ENCODE measurements at places on chromosomes 13 and 19.

GRCh38 chr13:40190641-40191100 is 475.8 kb downstream of the FOXO1 start:
- peak; percentile 75 for DNase-seq

- DNase-seq = no peak
Measured at GRCh38 chr19:18718015-18718526, 34.6 kb downstream of the CRTC1 start.

GRCh38 chr13:46383383-46383782 is 3.7 kb downstream of the RUBCNL start:
- no peak for DNase-seq

GRCh38 chr13:28401303-28402056 is 93.4 kb downstream of the FLT1 start:
- DNase-seq = no peak

DNA sequence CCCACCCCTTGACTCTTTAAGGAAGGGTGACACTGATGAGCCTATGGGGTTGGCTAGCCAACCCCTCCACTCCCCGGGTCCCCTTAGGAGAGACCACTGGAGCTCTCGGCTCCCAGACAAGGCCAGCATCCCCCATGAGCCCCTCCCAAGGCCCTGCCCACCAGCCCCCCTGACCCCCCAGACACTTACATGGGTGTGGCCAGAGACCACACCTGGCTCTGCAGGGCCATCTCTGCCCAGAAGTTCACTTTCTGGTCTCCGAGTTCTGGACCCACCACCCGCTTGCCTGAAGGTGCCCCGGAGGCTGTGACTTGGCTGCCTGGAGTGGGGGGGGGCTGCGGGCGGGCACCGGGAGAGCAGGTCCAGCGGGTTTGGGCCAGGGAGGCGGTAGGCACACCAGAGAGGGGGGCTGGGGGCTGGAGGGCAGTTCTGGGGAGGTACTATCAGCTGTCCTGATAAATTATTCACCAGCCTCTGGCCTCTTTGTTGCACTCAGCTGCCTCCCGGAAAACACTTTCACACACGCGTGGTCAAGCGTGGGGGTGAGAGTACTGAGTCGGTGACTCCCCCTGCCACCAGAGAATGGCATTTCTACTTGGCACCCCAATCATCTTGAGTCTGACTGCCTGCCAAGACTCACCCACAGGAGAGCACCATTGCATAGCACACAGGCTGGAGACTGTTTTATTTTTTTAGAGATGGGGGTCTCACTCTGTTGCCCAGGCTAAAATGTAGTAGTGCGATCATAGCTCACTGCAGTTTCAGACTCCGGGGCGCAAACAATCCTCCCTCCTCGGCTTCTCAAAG is at the start of gene PALM3:
Gene PALM3, minus strand, starts transcription at position 326 of the 807 bp plus-strand sequence. Its CDS starts 96 bp downstream, at position 230.
- DNase-seq = no peak

- DNase-seq = peak; percentile 90
Measured at GRCh38 chr19:4172861-4173473, 9.4 kb downstream of the SIRT6 start.

Data from activated CD8-positive, alpha-beta memory T cell treated with anti-CD3 and anti-CD28 coated beads, Interleukin-2, amount 50 U/mL, for 48 hours (primary cell).